ENCODE measurements at places on chromosomes 6 and 20.

DNA sequence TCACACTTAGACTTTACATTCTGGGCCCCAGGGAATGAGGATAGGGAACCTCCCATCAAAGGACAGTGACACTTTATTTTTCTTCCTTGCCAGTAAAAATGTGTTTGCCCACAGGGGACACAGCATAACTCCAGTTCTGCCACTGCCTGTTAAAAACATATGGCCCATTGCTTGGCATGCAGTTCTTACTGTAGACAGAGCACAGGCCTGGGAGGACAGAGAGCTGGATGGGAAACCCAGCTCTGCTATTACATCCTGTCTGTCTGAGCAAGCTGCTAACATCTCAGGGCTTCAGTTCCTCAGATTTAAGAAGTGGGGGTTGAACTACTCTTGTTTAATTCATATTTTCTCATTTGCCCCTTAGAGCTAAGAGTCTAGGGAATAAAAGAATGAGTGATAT is 120.2 kb downstream of the AKAP7 start:
- peak; percentile 32 for DNase-seq

DNA sequence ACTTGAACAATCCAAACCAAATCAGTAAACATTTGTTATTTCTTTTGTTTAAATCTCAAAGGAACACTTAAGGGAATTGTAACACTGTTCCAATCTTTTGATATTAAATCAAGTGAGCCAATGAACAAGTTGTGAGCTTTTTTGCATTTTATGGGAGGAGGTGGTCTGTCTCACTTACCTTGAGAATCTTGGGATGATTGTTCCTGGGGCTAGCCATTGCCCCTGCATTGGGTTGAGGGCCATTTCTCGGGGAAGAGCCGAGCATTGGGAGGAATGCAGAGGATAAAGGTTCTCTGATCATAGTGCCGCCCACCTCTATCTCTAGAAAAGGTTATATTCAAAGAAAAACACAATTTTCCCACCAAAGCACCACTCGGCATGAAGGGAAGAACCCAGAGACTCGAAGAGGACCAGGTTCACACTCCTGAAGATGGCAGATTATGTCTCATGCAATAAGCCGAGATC is 13.8 kb upstream of the TFB1M start:
- no peak for DNase-seq

GRCh38 chr20:54103762-54104600 is 33.6 kb upstream of the BCAS1 start:
- no peak for DNase-seq

GRCh38 chr6:10307476-10307875 is 107.4 kb downstream of the TFAP2A start:
- DNase-seq = no peak

GRCh38 chr20:17643531-17644188 is 38.4 kb downstream of the RRBP1 start:
- no peak for DNase-seq

DNA sequence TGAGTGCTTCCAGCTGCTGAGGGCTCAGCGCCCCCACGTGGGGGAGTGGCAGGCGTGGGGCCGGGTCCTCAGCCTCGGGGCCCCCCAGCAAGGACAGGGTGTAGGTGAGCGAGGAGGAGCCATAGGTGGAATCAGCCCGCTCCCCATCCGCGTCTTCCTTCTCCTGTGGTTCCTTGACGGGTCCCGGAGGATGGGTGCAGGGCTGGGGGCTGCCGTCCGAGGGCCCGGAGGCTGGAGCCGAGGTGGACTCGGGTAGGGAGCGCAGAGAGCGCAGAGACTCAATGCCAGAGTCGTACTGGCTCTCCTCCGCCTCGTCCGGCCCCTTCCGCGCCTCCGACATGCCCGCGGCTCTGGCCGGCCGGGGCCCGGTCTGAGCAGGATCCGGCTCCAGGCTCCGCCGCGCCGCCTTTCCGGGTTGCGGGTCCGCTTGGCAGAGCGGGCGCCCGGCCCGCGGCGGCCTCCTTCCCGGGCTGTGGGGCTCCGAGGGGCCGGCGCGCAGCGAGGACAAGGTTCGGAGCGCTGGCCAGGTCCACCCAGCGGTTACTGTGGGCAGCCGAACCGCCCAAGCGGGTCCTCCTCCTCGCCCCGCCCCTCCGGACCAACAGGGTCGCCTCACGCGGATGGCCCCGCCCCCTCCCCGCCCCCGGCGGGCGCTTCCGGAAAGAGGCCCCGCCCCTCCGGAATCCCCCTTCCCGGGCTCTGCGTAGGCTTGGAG is at the start of gene NFKBIE:
TSS of gene NFKBIE (minus strand) at position 545 of the 715 bp plus-strand sequence. CDS start at position 340, 205 bp downstream.
- peak; percentile 97 for DNase-seq

GRCh38 chr6:169167581-169168301 is 85.9 kb downstream of the THBS2 start:
- DNase-seq = no peak

GRCh38 chr20:2399390-2399789 is 18.7 kb downstream of the TGM6 start:
- DNase-seq = no peak

GRCh38 chr20:4544765-4545164 is 176.9 kb upstream of the PRND start:
- DNase-seq = no peak

- no peak for DNase-seq
These were observed 45.4 kb downstream of the SLC24A3 start for GRCh38 chr20:19257865-19258264.

GRCh38 chr20:19348582-19348981 is 136.1 kb downstream of the SLC24A3 start:
- DNase-seq = no peak

DNA sequence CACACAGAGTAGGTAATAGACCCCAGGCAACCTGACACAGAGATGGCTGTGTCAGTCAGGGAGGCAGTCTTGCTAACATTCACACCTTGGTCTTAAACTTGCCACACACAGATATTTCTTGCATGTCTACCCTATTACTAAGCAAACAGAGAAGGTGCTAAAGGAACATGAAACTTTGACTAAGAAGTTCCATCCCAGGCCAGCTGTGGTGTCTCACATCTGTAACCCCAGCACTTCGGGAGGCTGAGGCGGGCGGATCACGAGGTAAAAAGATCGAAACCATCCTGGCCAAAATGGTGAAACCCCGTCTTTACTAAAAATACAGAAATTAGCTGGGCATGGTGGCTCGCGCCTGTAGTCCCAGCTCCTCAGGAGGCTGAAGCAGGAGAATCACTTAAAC is 222.4 kb upstream of the JARID2 start:
- DNase-seq = peak; percentile 78

GRCh38 chr6:152305672-152306071 is 331.5 kb downstream of the SYNE1 start:
- no peak for DNase-seq

GRCh38 chr6:43758617-43759050 is 11.4 kb upstream of the VEGFA start:
- DNase-seq = peak; percentile 62

GRCh38 chr20:58260006-58260405 is 31.6 kb upstream of the ANKRD60 start:
- DNase-seq = no peak

GRCh38 chr20:53557130-53557529 is 36.5 kb downstream of the ZNF217 start:
- DNase-seq = no peak

DNA sequence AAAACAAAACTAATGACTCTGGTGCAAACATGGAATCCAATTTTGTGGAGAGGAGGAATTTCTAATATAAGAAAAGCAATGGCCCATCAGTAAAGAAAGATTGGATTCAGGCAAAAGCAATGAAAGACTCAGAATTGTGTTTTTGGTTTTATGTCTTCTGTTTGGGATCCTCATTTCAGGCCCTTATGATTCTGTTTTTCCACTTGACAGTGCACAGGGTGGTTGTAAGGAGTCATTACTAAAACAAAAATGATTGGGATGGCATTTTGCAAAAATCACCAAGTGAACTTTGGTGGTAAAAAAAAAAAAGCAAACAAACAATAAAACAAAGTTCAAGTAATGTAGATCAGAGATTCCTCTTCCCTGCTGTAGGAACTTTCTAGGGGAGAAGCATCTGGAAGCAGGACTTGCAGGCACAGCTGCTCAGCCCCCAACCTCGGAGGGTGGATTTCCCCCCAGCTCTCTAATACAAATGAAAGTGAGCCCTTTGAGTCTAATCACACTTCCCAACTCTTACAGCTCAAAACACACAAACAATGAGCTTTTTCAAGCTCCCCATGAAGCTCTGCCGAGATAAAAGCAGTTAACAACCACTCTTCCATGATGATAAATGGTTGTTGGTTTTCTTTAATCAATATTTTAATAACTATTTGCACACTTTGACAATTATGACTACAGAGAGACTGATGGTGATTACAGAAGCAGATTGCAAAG is 177.7 kb downstream of the ZDHHC14 start:
- DNase-seq = no peak

DNA sequence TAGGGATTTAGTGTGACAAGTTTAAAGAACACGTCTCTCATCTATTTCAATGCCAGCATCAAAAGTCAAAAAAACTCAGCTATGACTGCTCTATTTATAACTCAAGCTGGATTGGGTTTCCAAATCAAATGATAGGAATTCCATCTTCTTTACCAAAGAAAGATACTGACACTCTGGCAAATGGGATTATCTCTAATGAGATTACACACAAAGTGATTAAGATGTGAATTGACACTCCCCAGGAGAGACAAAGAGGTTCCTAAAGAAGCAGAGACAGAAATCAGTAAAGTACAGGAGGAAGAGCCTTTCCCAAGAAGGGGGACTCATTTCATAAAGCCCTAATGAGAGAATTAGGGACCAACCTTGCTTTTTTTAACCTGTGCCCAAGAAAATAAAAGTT is 92.1 kb downstream of the ID4 start:
- no peak for DNase-seq

- peak; percentile 91 for DNase-seq
These were observed 189.4 kb upstream of the RREB1 start for GRCh38 chr6:6918216-6918983.

DNA sequence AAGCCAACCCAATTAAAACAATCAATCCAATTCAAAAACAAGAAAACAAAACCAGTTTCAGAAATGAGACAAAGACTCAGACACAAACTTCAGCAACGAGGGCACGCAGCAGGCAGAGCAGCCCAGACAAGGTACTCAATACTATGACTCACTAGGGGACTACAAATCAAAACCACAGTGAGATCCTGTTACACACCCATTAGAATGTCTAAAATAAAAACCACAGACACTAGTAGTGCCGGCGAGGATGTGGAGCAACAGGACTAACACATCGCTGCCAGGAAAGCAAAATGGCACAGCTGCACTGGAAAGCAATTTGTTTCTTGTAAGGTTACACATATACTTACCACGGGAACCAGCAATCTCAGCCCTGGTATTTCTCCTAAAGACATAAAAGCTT is 28.4 kb upstream of the MAS1L start:
- DNase-seq = peak; percentile 71

DNA sequence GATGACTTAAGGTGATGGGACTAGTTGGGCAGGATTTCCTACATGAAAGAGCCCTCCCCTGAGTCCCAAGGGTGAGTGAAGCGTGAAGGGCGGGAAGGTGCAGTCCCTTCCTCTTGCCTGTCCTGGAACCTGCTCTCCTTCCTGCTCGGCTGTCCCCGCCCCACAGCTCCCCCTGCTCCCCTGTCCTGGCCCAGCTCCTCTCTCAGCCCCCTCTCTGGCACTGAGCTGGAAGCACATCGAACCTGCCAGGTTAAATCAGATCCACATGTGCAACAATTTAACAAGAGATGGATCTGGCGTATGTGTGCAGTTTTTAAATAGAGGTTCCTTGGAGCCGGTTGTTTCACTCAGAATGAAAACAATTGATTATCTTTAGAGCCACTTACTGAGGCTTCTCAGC is 95.0 kb downstream of the LRFN2 start:
- DNase-seq = no peak

DNA sequence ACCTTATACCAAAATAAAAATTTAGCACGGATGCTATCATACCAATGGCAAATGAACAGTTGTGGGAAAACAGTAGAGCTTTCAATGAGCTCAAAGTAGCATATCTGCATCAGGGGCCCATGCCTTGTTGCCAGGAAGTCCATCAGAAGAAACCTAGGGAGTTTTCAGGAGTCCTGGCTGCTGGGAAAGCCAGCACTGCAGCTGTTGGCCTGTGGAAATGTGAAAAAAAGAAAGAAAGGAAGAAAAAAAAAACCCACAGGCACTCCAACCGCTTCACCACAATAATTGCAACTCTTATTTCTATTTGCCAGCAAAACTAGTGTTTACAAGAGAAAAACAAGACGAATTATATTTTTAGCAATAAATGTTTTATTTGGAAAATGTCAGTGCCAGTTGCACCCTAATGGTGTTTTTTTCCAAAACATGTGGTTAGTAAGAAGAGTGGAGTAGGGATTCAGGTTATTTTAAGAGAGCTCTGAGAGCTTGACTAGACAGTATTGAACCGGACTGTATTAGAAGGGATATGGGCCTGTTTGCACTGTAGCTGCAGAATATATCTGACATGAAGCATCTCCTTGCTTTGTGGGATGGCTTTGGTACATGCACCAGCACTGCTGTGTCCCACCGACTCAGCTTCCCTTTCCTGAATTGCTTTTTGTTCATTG is 137.3 kb downstream of the CCDC170 start:
- no peak for DNase-seq

GRCh38 chr6:290111-290922 is 2.0 kb upstream of the DUSP22 start:
- no peak for DNase-seq

- no peak for DNase-seq
These were observed 348.4 kb downstream of the KIF16B start for GRCh38 chr20:16224836-16225235.

DNA sequence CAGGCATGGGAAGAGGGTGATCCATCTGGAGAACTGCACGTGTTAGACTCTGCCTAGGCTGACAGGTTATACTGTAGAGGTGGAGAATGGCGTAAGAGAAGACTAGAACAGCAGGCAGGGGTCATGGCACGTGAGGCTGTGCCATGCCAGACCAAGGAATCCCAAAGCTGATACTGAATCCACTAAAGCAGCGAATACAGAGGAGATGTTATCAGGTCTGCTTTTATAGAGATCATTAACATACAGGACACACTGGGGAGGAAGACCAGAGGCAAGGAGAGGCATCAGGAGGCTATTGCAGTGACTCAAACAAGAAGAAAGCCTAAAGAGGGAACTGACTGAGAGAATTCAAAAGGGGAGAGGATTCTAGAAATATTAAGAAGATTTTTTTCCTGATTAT is 12.9 kb downstream of the PHACTR1 start:
- DNase-seq = no peak

GRCh38 chr6:53998303-53998702 is 112.9 kb upstream of the MLIP start:
- DNase-seq = no peak

DNA sequence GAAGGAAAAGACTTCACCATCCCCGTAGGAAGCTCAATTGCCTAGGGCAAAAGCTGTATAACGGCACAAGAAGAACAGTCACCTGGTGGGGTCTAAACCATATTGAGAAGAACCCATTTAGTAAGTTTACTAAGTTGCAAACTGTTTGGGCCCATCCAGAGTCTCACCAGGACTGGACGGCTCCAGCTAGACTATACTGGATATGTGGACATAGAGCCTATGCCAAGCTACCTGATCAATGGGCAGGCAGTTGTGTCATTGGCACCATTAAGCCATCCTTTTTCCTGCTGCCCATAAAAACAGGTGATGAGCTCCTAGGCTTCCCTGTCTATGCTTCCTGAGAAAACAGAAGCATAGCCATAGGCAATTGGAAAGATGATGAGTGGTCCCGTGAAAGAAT is 293.9 kb downstream of the RNGTT start:
- no peak for DNase-seq
